Effector memory CD4-positive, alpha-beta T cell (primary cell): ENCODE measurements at places on chromosomes 5 and 9.

- no peak for DNase-seq
Observed at GRCh38 chr5:131536211-131536826, 98.7 kb downstream of the RAPGEF6 start.

DNA sequence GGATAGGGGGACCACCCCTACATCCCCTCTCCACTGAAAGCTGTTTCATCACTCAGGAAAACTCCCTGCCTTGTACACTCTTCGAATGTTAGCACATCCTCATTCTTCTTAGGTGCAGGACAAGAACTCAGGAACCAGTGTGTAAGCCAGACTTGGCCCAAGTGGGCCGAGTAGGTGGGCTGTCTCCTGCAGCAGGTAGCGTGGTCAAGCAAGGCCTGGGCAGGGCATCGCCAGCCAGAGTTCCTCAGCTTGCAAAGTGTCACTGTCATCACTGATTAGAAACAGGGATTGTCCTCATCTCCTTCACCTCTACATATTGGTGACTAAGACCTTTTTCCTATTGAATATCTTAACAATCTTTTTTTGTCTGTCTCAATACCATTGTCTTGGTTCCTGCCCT, 22.3 kb downstream of the SMIM15 start:
- no peak for DNase-seq

GRCh38 chr5:35205186-35205585, 25.1 kb downstream of the PRLR start:
- no peak for DNase-seq

DNA sequence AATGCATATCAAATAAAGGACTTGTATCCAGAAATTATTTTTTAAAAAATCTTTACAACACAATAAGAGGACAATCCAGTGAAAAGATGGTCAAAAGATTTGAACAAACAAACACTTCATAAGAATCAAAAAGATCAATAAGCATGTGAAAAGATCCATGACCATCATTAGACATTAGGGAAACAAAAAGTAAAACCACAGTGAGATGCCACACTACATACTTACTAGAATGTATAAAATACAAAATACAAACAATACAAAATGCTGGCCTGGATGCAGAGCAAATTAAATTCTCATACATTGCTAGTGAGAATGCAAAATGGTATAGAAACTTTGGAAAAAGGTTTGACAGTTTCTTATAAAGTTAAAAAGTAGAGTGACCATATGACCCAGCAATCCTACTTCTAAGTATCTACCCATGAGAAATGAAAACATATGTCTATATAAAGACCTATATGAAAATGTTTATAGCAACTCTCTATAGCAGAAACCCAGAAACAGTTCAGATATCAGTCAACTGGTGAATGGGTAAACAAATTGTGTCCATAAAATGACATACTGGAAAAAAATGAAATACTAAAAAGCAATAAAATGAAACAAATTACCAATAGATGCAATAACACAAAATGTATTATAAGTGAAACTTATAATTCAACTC, 426.1 kb downstream of the RAB3C start:
- DNase-seq: no peak

GRCh38 chr9:98219794-98220370, 27.4 kb upstream of the CORO2A start:
- no peak for DNase-seq

DNA sequence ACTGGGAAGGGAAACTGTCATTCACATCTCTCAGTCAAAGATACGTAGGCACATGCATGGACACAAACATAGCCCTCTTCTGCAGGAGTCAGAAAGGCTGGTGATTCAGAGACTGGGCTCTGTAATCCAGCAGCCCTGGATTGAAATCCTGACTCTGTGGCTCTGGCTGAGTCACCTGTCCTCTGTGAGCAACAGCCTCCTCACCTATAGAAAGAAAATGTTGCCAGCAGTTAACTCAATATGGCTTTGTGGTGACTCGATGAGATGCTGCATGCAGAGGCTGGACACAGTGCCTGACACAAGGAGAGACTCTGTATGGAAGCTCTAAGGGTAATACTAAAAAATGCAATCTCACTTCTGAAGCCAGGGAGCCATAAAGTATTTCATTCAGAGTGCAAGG, 23.9 kb upstream of the CDKN2AIPNL start:
- DNase-seq: no peak

- DNase-seq: no peak
Observed at GRCh38 chr9:133845440-133845839, 107.3 kb upstream of the SARDH start.

DNA sequence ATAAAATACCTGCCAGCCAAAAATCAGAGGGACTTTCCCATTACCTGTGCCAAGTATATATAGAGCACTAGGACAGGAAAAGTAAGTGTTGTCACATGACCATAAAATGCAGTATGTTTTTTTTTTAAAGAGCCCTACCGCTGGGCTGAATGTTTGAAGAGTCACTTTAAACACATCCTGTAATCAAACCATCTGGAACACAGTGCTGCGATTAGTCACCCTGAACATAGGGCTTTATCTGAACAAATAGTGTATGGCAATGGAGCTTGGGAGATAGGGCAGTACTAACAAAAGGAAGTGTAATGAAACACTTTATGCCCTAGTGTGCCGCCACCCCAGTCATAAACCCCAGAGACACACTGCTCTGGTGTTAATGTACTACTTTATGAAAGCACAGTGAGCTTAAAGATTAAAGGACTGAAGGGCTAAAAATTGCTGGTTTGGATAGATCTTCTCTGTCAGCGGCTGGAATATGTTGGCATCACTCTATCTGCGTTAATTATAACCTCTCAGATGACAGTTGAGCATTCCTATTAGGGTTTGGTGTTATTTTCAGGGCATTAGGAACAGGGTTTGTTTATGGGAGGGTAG, 90.4 kb downstream of the ZNF608 start:
- no peak for DNase-seq

DNA sequence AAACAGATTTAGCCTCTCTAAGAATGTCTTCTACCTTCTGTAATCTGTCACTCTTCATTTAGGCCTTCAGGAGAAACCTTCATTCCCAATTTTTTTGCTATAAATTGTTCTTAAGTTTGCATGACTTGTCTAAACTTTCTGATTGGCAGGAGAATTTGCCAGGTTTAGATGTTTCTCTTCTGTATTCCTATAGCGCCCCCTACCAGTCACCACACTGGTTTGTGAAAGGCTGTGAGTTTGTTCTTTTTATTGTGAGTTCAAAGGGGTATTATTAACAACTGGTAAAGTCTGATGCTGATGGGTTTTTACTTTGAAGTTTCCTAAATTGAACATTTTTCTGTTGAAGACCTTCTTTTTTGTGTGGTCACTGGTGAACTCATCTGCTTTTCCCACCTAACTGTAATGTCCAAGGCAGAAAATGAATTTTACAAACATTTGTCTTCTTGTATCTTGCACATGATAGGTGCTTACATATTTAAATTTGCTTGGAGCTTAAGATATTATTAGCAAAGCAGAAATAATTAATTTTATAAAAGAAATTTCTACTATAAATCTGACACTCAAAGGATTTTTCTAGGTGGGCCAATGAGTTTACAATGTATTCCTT, 18.4 kb upstream of the F2RL2 start:
- DNase-seq: peak; percentile 36

DNA sequence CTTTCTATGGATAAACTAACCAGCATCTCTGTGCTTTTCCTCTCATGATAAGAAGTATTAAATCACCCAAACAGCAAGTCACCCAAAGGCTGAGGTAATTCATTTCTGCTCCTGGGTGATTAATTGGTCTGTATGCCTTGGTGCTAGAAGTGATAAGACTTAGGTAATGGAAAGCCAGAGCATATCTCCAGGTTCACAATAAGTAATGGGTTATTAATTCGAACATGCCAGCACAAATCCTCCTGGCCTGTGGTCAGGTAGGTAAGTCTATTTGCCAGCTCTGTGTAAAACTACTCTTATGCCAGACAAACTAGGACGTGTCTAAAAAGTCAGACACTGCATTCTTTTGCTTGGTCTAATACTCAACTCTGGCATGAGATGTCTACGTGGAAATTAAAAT, 11.2 kb upstream of the ENC1 start:
- no peak for DNase-seq

- no peak for DNase-seq
Observed at GRCh38 chr9:108755979-108756378, 99.8 kb downstream of the ACTL7B start.

GRCh38 chr5:67989456-67989855, 226.1 kb upstream of the PIK3R1 start:
- DNase-seq: no peak

- DNase-seq: no peak
Observed at GRCh38 chr9:134871697-134872340, 8.8 kb upstream of the FCN2 start.

- no peak for DNase-seq
Observed at GRCh38 chr9:80233102-80233843, 661.5 kb downstream of the TLE4 start.

GRCh38 chr5:90547072-90547536, 11.5 kb upstream of the ADGRV1 start:
- no peak for DNase-seq

GRCh38 chr5:96909435-96909834, 26.4 kb upstream of the LNPEP start:
- no peak for DNase-seq

DNA sequence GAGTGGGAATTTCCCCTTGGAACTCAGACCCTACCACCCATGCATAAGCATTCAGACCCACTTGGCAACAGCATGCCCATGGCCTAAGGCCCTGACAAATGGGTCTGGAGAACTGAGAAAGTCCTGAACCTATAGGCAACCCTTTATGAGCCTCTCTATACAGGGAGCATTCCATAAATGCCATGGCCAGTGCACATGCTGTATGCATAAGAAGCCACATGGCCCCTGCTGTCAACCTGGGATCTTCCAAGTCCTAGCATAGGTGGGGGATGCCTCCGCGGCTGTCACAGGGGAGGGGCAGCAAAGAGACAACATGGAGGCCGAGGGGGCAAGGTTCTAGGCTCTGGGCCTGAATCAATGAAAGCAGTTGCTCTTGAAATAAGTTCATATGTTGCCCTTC, 8.2 kb upstream of the NIPAL4 start:
- DNase-seq: no peak
